Left kidney (tissue), 8 donors: ENCODE measurements at places on chromosomes 12 and 14.

- DNase-seq, result no peak
Measured at GRCh38 chr12:79552192-79552591, 138.6 kb downstream of the PAWR start.

DNA sequence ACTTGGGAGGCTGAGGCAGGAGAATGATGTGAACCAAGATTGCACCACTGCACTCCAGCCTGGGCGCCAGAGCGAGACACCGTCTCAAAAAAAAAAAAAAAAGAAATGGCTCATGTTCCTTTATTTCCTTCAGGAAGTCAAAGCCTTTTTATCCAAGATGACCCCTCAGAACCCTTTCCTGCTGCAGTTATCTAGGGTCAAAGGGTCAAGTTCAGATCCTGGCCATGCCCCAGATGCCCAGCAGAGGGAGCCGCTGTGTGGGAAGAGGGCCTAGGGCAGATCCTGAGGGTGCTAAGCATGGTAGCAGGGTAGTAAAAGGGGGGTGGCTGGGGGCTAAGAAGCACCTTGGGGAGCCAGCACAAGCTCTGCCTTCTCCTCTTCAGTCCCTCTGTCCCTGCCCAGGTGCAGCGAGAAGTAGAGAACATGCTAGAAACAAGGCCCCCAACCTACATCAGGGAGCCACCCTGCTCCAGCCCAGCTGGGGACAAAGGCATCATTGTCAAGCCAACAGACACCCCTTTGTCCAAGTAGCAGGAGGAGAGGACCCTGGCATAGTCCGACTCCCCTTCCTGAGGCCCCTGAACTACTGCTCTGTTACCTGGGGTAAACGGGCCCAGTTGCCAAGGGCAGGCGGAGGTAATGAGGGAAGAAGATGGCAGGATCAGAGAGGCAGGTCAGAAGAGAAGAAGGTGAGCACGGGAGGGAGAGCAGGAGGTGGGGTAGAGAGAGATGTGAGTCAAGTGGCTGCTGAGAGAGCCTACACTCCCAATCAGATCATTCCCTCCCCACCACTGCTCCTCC, 6.5 kb downstream of the NFE2 start:
- no peak for DNase-seq

DNA sequence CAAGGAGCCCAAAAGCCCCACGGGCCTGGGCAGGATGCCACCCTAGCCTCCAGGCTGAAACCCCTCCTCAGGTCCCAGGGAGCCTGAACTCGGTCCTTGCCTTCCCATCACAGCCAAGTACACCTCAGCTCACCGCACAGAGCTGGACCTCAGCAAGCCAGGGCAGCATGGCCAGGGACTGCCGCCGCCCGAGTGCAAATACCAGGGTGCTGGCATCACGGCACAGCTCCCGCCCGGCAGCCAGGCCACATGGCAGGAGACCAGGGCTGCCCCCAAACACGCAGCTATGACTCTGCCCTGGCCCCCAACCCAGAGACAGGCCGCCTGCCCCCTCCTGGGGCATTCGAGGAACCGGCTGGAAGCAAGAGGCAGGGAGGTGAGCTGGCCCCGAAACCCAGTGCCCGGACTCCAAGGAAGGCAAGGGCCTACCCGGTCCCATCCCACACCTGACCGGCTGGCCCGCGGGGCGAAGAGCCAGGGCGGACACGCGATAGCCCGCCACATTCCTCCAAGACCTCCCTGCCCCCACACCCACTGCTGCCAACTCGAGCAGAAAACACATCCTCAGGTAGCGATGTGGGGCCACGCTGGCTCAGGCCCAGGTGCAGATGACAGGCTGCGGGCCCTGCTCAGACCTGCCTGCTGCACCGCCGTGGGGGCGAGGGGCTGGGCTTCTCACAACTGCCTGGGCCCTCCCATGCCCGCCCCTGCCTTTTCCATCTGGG, 2.7 kb downstream of the JAG2 start:
- DNase-seq, result no peak

DNA sequence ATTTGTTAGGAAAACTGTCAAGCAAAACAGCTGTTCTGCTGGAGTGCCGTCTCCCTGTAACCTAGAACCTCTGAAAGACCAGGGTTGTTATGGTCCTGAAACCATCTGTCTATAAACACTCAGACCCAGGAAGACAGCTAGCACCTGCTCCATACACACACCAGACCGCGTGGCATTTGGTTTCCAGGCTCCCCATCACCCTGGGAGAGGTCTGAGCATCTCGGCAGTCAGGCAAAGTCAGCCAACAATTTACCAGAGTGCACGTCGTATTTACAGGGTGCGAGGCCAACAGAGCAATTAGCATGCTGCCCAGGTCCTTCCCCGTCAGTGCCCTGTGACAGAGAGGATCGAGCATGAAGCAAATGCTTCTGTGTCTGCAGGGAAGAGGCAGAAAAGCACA, 272.5 kb downstream of the SLC15A4 start:
- no peak for DNase-seq

DNA sequence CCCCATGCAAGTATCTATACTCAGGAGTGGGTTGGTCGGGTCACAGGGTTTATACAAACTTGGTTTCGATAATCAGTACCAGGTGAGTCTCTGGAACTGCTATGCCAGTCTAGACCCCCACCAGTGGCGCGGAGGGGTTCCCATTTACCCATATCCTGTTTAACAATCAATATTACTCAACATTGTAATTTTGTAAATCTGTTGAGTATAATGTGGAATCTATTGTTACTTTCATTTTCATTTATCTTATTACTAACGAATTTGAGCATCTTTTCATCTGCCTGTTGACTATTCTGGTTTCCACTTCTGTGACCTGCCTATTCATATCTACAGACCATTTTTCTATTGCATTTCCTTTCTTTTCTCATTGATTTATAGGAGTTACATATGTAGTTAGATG, 275.2 kb upstream of the CRY1 start:
- DNase-seq, result no peak

DNA sequence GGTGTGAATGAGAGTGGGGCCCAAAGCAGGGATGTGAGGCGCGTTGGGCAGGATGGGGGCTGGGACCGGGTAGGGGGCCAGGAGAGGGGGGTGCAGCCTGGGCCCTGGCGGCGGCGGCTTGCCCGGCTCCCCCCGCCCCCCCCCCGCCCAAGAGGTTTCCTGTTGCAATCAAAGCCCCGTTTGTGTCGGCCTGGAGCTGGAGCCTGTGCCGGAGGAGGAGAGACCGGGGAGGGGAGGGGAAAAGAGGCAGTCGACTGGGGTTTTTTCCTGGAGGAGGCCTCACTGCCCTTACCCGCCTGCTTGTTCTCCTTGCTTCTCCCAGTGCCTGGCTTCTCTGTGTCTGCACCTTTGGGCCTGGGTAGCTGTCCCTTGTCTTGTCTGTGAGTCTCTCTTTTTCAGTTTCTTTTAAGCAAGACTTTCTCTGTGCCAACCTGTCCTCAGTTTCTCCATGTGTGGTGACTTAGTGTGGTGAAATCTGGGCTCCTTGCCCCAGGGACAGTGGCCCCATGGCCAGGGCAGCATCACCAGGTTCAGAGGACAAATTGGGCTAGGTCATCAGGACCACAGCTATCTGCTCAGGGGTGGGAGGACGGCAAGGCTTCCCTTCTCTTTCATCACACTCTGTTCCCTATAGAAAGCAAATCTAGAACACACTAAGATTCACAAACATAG, 8.5 kb downstream of the RARG start:
- DNase-seq, result no peak

DNA sequence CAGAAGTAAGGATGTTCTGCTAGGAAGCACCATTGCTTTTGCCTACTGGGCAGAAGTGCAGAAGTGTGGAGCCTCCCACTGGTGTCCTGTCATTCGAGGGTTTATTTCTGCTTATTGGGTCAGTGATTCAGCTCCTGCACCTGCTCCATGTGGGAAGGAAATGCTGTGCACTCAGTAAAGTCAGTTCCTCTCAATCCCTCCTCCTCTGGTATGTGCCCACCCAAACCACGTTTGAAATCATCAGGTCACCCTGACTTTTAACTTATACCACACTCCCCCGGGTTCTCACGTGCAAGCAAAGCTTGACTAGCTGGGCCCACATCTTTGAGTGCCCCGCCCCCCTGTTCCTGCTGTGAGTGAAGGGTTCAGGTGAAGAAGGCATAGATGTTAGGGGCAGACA, 223.7 kb downstream of the CHST11 start:
- no peak for DNase-seq
